Renal cortical epithelial cell (primary cell): ENCODE measurements at places on chromosomes 1 and 21. TPM values are rescaled to one million over a fixed set of nuclear protein-coding genes. Genes with fewer than 3 reads are reported as not detected.

DNA sequence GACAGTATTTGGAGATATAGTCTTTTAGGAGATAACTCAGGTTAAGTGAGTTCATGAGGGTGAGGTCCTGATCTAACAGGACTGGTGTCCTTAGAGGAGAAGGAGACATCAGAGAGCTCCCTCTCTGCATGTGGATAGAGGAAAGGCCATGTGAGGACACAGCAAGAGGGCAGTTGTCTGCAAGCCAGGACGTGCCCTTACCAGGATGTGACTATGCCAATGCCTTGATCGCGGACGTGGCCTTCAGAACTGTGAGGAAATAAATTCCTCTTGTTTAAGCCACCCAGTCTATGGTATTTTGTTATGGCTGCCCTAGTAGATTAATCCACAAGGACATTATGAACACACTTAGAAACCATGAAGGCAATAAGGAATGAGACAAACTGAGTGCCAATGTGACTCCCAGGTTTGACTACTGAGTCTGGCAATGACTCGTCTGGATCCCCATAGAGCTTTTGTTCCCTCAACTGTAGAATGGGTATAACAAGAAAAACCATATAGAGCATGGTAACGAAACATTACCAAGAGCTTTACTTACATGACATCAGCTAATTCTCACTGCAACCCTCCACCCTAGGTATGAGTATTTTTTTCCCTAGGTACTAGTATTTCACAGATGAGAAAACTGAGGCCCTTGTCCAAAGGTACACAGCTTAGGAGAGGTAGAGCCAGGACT is 6.5 kb downstream of the URB1 start:
- DNase-seq: peak; percentile 35

INTS7 gene
- 10.4 and 18.9 TPM in 2 replicates for total RNA-seq

CHI3L1 gene
- 0.10 and 0.69 TPM in 2 replicates for total RNA-seq

DNA sequence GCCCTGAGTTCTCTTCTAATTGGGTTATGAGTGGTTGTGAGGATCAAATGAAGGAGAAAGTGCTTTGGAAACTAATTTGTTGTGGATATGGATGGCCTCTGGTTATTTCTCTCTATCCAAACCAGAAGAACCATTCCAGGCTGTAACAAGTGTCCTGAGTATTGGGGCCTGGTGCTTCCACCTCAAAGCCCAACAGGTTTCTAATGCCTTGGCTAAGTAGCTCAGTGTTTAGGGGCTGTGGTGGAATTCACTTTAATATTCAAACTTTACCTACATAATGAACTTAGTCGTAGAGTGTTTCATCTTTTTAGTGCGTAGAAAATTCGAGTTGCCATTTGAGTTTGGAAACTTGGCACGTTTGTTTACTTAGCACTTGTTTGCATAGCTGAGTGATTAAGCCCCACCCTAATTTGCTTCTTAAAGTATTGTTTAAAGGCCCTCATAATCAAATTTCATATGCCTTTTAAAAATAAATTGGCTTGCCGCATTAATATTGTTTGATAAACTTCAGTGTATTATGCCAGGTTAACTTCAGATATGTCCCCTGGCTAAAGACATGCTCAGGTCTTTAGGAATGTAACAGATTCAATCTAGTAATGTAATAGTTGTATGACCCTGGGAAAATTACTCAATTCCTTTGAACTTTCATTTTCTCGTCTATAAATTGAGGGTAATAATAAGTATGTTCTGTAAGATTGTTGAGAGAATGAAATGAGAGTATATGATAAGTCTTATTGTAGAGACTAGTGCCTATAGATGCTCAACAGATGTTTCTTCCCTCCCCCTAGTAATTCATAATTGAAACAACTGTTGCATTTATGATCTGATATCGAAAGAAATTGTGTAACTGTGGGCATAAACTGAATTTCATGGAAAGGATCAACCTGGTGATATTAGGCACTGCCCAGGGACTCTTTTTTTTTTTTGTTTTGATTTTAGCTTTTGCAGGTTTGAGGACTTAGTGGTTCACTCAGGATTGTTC is 1.6 kb downstream of the AGO4 start:
- no peak for DNase-seq

DNA sequence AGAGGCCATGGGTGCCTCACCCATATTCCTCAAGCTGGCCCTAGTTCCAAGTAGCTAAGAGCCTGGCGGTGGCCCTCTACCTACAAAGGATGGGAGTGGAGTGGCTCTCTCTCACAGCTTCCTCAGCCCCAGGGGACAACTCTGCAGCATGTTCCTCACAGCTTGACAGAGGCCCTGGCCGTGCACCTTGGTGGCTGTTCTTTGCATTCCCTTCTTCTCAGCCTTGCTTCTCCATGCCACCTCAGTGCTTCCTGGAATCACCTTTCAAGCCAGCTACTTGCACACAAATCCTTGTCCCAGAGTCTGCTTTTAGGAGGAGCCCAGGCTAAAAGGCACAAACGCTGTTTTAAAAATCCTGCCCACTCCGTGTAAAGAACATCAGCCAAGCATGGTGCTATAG is 69.0 kb upstream of the DIRAS3 start:
- no peak for DNase-seq

DNA sequence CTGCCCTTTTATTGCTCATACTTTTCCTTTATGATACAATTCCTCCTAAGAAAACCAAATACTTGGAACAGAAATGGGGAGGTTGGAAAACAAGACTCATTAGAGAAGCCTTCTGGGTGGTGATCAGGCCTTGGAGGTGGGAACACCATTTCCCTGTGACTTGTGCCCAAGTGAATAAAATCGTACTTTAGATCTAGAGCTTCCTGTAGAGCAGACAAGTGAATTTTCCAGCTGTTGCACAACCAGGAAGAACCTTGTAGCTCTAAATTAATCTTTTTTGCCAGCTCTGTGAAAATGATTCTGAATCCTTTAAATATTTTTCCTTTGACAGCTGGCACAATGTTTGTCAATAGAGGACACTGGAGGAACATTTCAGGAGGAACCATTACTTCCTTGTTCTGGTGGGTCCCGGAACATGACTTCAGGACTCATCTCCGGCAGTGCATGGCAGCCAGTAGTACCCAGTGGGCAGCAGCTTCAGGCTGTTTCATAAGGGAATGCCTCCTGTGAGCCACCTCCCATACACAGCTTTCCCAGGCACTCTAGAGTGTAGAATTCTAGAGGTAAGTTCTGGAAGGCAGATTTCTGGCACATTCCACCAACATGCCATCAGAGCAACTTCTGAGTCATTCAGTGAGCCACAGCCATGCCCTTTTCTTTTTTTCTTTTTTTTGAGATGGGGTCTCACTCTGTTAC is 5.5 kb upstream of the SNAPIN start:
- peak; percentile 95 for DNase-seq

- DNase-seq: no peak
Observed at GRCh38 chr1:225880222-225880588, 2.0 kb downstream of the TMEM63A start.

RAD54L gene
- 1.9 and 5.4 TPM in 2 replicates for total RNA-seq

DNM3 gene
- 1.2 and 10.7 TPM in 2 replicates for total RNA-seq
